ENCODE measurements at places on chromosomes 12 and 14.

DNA sequence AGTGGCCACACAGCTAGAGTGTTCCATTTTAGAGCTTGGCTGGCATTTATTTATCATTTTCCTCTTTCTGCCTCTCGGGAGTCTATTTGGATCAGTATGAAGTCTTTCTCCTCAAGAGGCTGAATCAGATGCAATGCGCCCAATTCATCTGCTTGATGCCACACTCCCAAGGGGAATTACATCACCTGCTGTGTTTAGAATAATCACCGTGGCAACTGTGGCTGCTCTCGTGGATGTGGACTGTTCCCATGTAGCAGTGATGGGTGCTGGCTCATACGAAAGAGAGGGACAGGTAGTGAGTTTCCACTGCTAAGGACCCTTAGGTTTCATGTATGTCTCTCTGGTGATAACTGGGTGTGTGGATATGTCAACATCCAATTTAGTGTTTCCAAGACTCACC is 70.7 kb downstream of the SRRM4 start:
- no peak for DNase-seq

DNA sequence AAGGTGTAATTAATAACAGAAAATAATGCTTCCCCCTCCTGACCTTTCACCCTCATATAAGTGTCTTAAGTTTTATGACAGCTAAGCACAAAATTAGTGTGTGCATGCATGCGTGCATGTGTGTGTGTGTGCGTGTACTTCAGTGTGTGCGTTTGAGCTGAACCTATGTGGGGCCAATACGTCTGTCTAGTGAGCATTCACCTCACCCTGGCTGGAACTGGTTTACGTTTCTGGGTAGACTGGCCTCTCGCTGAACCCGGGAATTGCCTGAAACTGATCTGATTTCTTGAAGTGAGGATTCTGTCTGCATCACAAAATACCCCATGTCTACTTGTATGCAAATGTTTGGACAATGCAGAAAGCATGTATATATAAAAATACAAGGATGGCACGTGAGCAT is 68.2 kb upstream of the TBX3 start:
- no peak for DNase-seq

DNA sequence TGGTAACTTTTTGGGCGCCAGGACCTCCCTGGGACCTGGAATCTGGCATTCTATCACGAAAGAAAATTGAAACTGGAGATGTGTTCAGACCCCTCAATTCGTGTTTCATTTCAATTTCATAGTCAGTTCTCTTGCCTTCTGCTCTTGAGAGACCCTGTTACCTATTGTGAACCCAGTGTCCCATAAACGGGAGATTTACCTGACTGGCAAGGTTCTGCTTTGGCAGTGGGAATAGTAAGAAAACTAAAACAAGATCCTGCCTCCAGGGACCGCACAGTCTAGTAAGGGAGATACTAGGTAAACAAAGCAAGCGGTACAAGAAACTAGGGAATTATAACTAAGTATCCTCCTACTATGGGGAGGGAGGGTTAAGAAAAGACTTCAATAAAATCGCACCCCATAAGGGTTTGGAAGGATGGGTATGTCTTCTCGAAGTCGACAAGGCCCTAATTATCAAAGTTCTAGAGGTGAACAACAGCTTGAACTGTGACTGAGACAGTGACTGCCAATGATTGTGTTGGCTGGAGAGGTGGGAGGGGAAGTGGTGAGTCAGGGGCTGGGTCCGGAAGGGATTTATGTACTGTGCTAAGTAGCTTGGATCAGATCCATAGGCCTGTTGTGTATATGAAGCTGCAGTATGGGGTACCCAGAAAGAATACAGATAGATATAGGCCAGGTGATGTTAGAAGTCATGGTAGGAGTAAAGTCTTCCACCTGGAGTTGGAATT is 754 bp downstream of the ACSS3 start:
- DNase-seq = no peak

DNA sequence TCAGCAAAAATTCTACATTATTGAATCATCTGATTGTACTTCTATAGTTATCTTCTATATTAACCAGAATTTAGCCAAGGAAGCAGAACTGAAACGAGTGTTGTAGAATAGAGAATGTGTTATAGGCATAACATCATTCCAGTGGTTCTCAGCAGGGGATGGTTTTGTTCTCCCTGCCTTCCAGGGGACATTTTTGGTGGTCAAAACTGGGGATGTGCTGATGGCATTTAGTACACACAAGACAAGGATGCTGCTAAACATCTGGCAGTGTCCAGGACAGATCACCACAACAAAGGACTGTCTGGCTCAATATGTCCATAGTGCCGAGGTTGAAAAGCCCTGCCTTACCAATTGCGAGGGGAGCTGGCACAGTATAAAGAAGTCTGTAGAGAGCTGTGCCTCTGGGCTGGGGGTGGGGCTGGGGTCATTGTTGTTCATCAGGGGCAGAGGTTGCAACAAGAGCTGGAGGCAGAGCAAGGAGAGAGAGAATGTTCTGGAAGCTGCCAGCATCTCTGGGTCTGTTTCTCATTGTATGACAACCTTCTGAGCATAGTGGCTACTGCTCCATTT is 1472.8 kb downstream of the AACS start:
- DNase-seq = no peak

GRCh38 chr14:84375235-84375634 is 1154.7 kb upstream of the FLRT2 start:
- no peak for DNase-seq

DNA sequence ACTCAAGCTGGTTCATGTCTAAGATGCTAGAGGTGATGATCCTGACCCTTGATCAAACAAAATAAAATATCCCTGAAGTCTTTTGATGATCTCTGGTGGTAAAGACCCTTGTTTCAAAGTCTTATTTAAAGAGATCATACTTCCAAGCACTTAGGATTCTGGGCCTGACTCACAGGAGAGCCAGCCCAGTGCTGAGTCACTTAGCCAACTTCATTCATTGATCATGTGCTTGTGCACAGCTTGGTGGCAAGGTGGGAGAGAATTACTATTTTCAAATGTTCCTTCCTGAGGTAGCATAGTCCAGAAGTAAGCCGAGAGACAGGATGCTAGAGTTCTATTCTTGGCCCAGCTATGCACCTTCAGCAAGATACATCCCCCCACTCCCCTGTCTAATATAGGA is 40.6 kb downstream of the SCN8A start:
- no peak for DNase-seq
